Chondrocyte (in vitro differentiated cells): ENCODE measurements at places on chromosomes 4 and X.

GRCh38 chrX:129360175-129360574 is 163.1 kb downstream of the SMARCA1 start:
- DNase-seq = no peak

DNA sequence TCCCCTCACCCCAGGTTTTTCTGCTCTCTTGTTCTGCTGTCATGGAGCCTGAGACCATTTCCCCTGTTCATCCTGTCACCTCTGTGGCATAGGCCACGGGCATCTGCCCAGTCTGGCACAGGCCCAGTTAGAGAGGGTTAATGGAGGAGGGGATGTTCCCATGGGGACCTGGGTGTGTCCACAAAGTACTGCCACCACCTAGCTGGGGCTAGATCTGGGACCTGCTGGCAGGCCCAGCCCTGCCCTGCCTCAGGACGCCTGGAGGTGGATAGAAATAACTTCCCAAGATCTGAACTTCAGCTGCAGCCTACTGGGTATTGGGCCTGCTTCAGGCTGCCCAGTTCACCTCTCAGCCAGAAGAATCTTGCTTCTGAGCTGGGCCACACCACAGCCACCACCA is 13.5 kb downstream of the EFNB1 start:
- no peak for DNase-seq

DNA sequence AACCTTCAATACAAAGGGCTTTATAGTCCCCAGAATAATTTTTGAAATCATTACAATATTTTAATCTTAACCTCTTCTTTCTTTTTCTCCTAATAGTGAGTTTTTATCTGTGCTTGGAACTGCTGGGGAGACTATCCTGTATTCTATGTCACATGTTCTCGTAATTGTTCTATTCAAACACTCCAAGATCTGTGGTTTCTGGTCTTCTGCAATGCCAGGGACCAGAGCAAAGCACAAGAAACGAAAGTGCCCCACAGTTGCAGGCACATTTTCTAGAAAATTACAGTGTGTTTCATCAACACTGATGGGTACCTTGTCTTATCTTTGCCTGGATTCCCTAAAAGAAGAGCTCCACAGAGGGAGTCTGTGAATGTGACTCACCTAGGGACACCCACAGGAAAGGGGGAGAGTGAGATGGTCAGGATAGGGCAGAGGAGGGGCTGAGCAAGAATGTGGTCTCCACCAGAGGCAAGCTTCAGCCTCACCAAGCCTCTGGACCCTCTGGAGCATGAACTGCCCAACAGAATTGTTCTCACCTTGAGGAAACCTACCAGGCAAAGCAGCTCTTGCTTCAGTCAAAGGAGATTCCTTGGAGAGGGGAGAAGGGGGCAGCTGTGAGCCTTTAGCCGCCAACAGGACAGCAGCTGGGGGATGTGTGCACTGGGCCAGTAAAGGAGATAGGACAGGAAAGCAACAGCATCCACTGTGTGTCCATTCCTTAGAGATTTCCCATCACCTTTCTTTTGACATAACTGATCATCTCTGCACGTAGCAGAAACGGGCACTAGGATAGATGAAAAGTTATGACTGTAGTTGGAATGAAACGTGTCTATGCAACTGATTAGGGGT is 25.9 kb downstream of the UNC5C start:
- DNase-seq = no peak

DNA sequence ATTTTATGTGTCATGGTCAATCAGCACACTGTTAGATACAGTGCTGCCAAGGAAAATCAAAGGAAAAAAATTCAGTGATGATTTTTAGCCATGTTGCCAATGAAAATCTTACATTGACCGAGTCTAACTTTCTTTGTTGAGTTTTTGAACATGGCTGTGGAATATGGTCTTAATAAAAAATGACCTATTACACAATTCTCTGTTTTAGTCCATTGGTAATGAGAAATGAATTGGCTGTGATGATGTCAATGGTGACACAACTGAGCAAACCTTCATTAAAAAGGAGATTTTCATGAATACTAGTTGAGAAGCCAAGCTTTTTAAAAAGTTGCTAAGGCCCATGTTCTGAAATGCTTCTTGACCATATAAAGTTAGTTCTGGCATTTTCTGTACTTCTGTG is 225.9 kb upstream of the GYPA start:
- DNase-seq = no peak

DNA sequence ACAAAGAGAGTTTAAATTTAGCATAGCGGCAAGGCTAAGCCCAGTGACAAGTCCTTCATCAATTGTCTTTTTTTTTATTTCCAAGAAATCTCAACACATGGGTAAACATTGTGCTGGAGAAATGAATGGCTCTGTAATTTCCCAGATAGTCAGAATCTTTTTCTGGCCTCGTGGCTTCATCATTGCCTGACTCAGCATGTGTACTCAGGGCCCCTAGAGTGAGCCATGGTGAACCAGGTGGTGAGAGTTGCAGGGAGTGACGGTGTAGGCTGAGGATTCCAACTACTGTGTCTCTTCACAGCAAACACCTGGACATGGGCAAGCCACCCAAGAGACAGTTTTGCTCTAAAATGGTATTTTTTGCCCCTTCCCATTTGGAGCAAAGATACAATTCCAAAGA is 43.1 kb upstream of the UCP1 start:
- no peak for DNase-seq

DNA sequence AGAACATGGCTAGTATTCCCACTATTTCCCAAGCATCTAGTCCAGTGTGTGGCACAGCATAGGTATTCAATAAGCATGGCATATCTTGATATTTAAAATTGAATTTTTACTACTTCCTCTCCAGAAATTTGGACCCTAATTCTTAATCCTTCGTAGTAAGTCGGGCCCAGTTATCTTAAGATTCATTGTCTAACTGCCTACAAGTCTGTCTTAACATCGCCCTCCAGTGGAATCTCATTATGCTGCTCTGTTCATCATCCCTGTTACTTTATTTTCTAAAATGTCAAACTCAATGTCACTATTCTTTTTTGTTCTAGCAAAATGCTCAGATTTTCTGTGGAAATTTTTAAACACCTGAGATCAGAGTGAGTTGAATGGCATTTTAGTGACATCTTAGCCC is 606.2 kb downstream of the KLHL13 start:
- DNase-seq = no peak

DNA sequence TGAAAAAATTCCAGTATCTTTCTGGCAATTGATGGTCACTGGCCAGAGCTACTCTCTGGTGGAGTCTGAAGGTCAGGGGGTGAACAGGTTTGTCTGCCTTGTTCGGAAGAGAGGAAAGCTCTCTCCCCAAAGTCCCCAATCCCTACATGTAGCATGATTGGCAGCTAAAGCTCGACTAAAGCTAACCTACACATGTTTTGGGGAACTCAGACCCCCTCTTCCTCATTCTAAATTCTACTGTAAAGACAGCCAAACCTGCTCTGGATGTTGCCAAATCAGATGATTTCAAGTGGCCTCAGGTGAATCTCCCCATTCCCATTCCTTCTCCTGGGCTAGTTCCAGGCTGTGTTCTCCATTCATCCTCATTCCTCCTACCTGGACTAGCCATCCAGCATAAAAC is 84.1 kb downstream of the MSN start:
- DNase-seq = no peak

- no peak for DNase-seq
Observed at GRCh38 chrX:132831336-132831973, 127.0 kb downstream of the HS6ST2 start.

GRCh38 chr4:102683881-102684609 is 76.7 kb downstream of the MANBA start:
- no peak for DNase-seq

- no peak for DNase-seq
Observed at GRCh38 chr4:26060286-26060685, 146.3 kb downstream of the SMIM20 start.

DNA sequence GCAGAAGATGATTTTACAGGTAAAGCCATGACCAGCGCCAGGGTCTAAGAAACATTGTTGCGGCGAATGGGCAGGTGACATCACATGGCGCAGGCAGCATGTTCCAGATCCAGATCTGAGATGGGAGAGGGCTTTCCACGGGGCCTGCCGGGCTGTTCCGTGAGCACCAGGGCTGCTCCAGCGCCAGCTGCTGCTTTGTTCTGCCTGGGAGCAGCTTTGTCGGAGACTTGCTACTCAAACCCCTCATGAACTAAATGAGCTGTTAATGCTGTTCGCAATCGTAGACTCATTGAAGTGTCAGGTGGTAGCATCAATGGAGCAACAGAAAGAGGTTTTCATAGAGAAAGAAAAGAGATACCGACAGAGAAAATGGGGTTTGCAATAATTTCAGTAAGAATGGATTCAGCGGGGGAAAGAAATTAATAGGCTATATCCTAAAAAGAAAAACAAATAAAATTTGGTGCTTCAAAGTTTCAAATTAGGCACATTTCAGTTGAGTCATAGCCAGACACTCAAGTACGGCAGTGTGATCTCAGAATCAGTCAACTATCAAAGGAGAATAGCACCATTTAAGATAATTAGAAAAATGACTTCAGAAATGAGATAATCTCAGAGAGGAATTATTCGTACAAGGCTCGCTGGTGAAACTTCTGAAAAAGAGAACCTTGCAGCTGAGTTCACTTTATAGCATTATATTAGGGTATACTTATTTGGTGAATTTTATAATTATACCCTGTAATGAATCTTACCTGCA is 23.9 kb downstream of the SORBS2 start:
- no peak for DNase-seq

DNA sequence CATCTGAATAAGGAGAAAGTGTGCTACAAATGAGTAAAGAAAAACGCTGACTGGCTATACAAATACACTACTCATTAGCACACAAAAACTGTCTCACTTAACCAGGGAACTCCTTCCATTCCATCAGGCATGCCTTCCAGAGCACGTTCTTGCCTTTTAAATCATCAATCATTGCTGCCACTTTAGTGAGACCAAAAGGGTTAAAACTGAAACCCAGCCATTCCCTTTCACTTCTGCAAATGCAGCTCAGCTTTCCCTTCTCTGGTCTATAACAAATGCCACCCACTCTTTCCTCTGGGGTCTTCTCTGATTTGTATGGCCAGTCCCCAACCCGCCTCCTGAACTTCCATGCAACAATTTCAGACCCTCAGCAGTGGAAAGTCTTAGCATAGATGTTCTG is 231.5 kb downstream of the TRIML1 start:
- DNase-seq = no peak

GRCh38 chr4:90126805-90127204 is 389 bp upstream of the CCSER1 start:
- DNase-seq = no peak

GRCh38 chr4:53925050-53925605 is 139.3 kb downstream of the CHIC2 start:
- no peak for DNase-seq

DNA sequence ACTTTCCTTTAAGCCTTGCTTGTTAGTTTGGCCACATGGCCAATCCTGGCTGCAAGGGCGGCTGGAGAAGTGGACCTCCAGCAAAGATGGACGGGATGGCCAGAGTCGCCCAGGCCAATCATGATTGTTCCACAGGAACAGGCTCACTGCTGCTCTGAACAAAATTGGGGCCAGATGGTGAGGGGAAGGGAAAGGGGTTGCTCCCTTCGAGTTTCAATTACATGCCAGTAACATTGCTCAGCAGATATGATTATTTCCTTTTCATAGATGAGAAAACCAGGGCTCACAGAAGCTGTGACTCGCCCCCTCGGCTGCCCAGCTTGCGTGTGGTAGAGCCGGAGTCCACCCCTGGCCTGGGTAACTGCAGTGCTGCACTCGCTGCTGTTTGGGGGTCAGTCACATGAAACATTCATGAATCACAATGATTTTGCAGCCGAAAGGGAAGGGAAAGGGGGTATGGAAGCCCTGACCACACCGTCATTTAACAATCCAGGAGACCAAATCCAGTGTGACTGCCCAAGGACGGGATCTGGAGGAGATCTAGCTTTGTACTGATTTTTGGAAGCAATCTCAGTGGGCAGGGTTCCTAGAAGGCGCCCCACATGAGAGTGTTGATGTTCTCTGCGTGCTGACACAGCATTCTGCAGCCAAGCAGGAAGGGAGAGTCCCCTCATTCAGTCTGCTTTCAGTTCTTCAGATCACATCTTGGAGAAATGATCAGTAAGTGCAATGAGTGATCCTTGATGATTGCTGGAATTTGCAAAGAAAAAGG is 77.3 kb upstream of the MSX1 start:
- DNase-seq = no peak

- peak; percentile 91 for DNase-seq
Observed at GRCh38 chrX:1453395-1453783, 680 bp upstream of the ASMTL start.

DNA sequence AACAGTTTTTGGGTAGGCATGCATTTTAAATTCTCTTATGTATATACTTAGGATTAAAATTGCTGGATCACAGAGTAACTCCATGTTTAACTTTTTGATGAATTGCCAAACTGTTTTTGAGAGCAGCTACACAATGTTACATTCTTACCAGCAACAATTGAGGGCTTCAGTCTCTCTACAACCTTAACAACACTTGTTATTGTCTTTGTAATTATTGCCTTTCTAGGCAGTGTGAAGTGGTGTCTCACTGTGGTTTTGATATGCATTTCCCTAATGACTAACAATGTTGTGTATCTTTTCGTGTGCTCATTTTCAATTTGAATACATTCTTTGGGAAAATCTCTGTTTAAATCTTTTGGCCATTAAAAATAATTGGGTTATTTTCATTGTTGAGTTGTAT is 17.3 kb upstream of the F11 start:
- DNase-seq = no peak

- DNase-seq = no peak
Observed at GRCh38 chr4:8156617-8157016, 2.0 kb downstream of the ABLIM2 start.

DNA sequence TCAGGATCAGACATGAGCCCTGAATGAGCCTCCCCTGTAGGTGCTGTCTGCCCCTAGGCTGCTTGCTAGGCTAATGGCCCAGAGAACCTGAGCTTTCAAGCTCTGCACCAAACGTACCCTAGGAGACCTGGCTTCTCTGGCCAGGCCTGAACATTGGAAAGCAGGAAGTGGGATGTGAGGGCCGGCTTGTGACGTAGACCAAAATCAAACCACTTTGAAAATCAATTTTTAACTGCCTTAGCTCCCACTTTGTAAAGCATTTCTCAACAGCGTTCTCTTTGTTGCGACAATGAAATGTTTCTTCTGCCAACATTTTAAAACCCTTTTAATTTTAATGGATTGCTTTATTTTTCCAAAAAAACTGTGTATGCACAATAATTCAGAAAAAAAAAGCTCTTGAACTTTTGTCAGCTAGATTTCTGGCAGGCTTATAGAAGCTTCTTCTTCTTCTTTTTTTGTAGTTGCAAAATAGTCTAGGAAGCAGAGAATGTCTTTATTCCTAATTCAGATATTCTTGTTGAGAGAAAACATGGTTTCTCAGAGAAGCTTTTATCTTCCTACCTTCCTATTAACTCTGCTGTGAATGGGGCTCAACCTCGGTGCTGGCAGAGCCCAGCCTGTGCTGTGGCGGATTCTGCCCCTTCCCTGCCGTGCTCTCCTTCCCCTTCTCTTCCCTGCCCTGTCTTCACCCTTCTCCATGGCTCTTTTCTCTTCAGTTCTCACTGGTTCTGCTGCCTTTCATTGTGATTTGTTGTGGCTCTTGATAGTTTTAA is 145.2 kb upstream of the SFRP2 start:
- DNase-seq = no peak
